Fibroblast of mammary gland (primary cell): ENCODE measurements at places on chromosomes 1 and 21.
A peak's percentile ranks its signal among the peaks of the same experiment; 100 is the strongest.

GRCh38 chr1:15958793-15959192, 17.1 kb downstream of the ZBTB17 start:
- DNase-seq = no peak

GRCh38 chr1:202005958-202006357, 4.4 kb upstream of the ELF3 start:
- DNase-seq = peak; percentile 37

- DNase-seq = peak; percentile 99
These were observed 203.0 kb downstream of the TOMM20 start for GRCh38 chr1:234925440-234926263.

DNA sequence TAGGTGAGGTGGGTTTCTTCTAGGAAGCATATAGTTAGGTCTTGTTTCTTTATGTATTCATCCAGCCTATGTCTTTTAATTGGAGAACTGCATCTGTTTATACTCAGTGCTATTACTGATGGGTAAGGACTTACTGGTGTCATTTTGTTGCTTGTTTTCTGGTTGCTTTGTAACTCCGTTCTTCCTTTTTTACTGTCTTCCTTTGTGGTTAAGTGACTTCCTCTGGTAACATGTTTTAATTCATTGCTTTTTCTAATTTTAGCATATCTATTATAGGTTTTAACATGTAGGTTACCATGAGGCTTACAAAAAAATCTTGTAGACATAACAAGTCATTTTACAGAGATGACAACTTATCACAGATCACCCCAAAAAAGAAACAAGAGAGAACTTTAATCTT, 160.8 kb downstream of the VAV3 start:
- DNase-seq = no peak

- DNase-seq = peak; percentile 54
These were observed 128.2 kb downstream of the TBX19 start for GRCh38 chr1:168408884-168409283.

DNA sequence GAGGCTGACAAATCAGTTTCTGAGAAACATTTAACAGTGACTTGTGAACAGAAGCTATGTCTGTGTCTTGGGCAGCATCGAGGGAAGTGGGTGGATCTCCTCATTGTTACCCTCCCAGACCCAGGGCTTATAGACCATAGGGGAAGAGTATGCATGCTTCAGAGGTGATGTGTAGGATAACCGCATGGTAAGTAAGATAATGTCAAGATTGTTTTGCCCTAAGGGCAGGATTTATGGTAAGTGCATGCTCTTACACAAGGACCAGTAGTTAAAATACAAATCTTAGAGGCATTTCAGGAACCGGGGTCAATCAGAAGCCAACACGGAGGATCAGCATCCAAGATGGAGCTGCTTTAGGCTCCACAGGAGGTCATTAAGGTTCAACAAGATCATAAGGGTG, 7.7 kb upstream of the PRMT2 start:
- no peak for DNase-seq

- no peak for DNase-seq
These were observed 547 bp downstream of the FOXD2 start for GRCh38 chr1:47438165-47439016.

GRCh38 chr1:40712997-40713396, 21.5 kb downstream of the NFYC start:
- DNase-seq = no peak
